Left ventricle myocardium superior (tissue), 1 donor: ENCODE measurements at places on chromosomes 3 and 15.

DNA sequence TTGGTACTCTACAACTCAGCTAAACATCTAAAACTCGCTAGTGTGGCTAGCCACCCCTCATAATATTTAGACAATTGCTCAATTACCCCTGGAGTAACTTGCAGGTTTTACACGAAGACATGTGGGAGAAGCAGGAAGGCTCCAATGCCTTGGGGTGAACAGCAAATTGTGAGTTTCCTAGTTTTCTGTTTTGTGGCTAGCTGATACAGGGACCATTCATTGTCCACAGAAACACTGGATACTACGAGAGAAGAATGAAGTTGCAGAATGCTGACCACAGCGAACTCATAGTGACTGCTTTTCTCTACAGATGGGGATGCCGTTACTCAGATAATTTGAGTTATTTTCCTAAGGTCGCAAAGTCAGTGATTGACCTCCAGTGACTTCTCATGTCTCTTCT lies 212.9 kb downstream of the P3H2 start:
- DNase-seq, result no peak

DNA sequence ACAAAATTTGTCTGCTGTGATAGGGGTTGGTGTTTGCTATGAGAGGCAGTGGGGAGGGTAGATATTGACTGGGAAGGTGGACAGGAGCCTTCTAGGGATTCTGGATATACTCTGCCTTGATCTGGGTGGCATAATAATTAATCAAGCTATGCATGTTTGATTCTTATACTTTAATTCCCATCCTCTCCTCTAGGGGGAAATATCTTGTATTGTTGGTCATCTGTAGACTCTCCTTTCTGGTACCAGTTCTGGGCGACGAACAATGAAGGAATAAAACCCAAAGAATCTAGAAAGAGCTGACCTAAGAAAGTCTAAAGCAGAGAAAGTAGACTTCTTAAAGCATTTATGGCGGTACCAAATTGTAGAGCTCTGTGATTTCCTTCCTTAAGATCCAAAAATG lies 198.2 kb upstream of the STRIT1 start:
- DNase-seq, result no peak

GRCh38 chr15:40846841-40847222 lies 3.0 kb downstream of the SPINT1 start:
- no peak for DNase-seq

GRCh38 chr3:133246119-133246518 lies 153.7 kb upstream of the BFSP2 start:
- DNase-seq, result no peak

GRCh38 chr15:53197426-53197839 lies 407.3 kb upstream of the ONECUT1 start:
- DNase-seq, result peak; percentile 61

- no peak for DNase-seq
These were observed 227.2 kb upstream of the GPR149 start for GRCh38 chr3:154657218-154657617.

DNA sequence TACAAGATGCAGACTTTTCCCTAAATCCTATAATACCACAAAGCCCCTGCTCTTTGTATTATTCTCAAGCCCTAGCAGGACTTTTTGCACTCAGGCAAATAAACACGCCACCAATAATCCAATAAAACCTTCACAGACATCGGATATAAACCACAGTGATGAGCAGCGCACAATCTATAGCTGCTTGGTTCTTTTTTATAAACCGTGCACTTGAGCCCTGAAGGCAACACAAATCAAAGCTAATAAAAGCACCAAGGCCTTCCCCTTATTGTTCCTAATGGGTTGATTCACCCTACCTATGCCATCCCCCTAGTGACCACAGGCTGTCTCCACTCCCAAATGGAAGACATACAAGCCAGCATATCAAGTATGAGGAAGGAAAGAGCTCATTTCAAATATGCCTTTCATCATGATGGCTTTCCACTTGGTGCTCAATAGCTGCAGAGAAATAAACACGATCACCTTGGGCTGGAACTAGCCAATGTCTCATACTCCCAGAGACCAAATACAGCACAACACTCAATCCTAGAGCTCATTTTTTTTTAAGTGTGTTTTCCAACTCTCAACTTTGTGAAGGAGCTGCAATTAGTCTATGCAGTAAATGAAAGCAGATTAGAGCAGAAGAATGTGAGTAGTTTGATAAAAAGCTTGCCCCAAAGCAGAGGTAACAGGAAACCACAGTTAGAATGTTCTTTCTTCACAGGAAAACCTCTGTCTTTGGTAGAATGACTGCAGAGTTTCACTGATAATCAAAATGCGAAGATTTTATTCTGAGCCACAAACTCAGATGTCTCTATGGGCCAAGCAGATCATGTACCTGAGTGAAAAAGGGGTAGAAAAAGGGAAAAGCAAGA lies 573.9 kb downstream of the AGBL1 start:
- DNase-seq, result no peak

GRCh38 chr3:132220986-132221385 lies 96.2 kb upstream of the ACP3 start:
- DNase-seq, result no peak

GRCh38 chr15:59069430-59069829 lies 35.5 kb upstream of the CCNB2 start:
- no peak for DNase-seq

GRCh38 chr3:130843441-130843840 lies 50.4 kb upstream of the ATP2C1 start:
- no peak for DNase-seq

- no peak for DNase-seq
These were observed 195.6 kb downstream of the RPLP1 start for GRCh38 chr15:69648212-69648611.

GRCh38 chr3:165820671-165821123 lies 16.5 kb downstream of the BCHE start:
- no peak for DNase-seq

GRCh38 chr15:60704129-60704528 lies 225.2 kb upstream of the ICE2 start:
- DNase-seq, result no peak
